ENCODE measurements at places on chromosomes 11 and 22.

- peak; percentile 91 for DNase-seq
Measured at GRCh38 chr11:58616594-58616993, 5.9 kb upstream of the CNTF start.

DNA sequence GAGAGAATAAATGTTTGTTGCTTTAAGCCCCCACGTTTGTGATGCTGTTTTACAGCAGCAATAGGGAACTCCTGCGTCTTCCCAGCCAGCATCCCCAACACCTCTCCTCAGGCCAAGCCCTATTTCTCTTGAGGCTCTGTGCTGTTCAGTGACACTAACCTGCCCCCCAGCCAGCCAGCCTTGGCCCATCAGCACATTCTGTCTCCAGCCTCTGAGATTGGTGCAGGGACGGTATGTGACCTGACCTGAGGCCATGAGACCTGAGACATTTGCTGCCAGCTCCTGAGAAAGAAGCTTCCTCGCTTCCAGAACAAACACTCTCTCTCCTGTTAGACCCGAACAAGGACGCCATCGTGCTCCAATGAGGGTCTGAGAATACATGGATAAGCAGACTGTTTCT, 38.5 kb upstream of the SLC35C1 start:
- no peak for DNase-seq

DNA sequence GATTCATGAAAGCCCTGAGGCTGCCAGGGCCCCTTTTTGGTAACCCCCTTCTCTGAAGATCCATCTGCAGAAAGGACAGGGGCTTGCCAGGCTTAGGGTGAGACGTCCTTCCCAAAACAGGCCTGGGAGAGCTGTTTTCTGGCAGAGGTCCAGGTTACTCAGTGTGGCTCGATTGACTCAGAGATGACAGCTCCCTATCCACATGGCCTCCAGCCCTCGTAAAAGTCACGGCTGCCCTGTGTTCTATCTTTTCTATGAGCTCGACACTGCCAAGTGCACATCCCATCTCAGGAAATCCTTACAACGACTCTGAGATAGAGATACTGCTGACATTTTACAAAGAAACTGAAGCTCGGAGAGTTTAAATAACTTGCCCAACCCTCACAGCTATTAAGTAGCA, 20.4 kb downstream of the ADAMTS8 start:
- DNase-seq: no peak

DNA sequence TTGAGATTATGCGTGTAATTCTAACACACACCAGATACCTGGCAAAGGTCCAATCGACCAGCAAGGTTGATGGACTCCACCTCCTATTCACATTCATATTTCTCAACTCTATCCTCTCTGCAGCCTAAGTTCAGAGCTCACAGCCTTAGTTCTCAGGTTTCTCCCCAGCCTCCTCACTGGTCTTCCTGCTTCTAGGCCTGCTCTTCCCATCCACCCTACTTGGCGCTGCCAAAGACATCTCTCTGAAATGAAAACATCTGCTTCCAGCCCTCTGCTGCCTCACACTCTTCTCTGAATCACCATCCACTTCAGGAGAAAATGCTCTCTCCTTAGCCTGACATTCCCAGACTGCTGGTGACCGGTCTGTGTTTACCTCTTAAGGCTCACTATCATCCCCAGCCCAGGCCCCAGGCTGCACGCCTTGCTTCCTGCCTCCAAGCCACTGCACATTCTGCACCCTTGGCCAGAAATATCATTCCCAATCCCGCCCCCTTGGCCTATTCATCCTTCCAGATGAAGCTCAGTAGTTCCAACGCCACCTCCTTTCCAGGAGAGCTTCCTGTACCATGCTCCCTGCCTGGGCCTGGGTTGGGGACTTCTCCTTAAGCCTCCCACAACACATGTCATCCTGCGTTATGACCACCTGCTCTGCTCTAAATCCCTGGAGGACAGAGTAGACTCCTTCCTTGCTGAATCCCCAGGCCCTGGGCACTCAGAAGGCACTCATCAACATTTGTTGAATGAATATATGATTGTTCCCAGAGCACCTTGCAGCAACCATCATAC, 3.5 kb downstream of the ARRB1 start:
- peak; percentile 93 for DNase-seq

- DNase-seq: no peak
Measured at GRCh38 chr11:64644647-64645275, 53.7 kb downstream of the SLC22A12 start.

DNA sequence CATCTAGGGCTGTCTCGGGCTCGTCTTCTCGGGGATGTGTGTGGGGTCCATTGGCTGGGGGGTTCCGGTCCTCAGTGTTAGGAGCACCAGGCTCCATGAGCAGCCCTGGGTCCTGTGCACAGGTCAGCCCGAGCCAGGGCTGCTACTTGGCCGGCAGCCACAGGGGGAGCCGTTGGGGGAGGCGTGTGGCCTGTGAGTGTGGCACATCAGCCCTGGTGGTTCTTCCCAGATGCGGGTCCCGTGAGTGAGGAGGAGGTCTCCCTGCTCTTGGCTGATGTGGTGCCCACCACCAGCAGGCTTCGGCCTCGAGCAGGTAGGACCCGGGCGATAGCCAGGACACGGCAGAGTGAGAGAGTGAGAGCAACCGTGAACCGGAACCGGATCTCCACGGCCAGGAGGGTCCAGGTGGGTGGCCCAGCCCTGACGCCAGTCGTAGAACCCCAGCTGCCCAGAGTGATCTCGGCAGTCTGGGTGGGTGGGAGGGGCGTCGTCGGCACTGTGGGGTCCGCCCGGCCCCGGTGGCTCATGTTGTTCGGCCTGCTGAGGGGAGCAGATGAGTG, 18.5 kb downstream of the IRF7 start:
- DNase-seq: no peak

- DNase-seq: no peak
Measured at GRCh38 chr11:63709336-63709884, 28.1 kb downstream of the RTN3 start.

GRCh38 chr11:15505155-15505554, 390.4 kb downstream of the INSC start:
- no peak for DNase-seq

DNA sequence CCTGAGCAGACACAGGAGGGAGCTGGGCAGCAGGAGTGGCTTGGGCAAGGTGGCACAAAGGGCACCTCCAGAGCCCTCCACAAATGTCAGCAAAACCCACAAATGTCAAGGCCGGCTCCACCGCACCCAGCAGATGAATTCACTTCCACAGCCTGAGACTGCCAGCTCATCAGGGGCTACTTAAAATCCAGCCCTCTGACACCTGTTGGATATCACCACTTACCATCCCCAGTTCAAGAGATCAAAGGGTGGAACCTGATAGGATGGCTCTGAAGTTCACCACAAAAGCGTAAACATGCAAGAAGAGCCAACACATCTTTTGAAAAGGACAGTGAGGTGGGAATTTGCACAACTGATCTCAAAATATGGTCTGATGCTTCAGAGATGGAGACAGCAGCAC, 168.6 kb upstream of the GRK3 start:
- no peak for DNase-seq

GRCh38 chr11:87712802-87713202, 462.4 kb downstream of the RAB38 start:
- DNase-seq: no peak

GRCh38 chr11:111101881-111102280, 143.6 kb upstream of the POU2AF2 start:
- no peak for DNase-seq

DNA sequence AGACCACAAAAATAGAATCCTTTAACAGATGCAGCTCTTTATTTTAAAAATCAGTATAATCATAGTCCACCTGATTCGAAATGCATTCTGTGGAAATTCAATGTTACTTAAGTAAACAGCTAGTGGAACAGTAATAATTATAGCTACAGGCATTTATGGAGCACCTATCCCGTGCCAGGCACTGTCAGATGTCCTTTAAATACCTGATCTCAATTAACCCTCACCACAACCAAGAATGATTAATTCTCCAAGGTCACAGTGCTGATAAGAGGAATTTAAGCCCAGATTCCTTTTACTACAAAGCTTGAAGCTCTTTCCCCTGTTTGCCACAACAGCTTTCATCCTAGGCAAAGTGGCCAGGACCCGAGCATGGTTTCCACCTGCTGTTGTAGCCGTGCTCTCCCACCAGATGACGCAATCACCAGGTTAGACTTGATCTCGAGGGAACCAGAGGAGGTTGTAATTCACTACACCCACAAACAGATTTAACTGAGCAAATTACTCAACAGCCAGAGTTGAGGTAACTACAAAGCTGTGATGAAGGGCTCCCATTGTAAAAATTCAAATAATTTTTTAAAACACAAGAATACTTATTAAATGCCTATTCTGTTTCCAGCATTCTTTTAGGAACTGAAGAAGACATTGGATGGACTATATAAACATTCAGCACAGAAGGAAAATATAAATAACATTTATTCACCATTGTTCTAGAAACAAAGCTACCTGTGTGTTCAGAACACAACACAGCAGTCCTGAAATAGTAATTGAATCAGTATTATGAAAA, 10.3 kb downstream of the PRDM10 start:
- DNase-seq: no peak

DNA sequence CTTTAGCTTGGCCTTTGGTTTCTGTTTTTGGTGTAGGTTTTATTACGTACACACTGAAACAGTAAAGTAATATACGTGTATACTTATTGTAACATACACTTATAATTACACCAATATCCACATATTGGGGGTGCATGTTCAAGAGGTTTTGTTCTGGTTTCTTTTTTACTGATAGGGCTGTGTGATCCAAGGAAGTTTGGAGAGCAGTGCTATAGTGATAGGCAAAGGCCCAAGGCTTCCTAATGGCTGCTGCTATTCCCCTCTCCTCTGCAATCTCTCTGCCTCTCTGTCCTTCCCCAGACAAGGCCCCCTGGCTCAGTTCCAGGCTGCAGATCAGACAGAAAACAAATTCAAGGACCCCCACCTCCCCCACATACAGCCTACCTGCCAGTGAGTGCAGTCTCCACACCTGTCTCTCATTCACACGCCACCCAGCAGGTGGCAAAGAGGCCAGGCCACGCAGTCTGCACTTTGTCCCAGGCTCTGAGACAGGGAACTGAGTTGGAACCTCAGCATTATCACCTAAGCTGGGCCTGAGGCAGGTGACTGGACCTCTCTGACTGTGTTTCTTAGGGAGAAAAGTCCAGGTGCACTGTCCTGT, 15.1 kb downstream of the TMEM184B start:
- DNase-seq: no peak

DNA sequence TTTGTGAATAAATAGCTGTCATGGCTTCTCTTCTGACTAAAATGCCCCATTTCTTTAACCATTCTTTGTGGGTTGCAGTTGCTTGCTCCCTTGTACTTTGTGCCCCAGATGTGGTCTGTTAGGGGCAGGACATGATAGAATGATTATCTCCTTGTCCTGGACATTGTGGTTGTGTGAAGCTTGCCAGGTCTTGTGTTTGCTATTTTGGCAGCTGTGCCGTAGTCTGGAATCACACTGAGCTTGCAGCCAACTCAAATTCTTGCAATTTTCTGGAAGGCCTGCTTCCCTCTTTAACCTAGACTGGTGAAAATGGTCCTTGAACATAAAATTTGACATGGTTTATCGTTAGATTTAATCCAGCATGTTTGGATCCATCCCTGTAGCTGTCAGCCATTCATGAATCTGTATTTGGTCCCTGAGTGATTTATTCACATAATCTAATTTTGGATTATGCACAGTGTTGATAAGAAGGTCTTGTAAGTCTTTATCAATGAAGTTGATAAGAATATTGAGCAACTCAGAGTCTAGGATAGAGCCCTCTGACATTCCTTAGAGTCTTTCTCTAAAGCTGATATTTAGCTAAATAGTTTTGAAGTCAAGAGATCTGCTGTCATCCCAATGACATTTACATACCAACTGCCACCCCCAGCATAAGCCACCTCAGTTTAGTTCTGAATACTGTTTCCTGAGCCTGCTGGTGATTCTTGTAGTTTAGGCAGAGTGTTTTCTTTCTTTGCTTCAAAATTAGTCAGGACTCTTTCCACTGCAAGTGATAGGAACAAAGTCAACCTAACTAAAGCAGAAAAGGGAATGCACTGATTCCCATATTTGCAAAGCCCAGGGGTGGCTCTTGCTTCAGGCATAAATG, 9.8 kb downstream of the SPON1 start:
- DNase-seq: no peak

- DNase-seq: no peak
Measured at GRCh38 chr11:14904745-14905103, 12.7 kb upstream of the CYP2R1 start.

DNA sequence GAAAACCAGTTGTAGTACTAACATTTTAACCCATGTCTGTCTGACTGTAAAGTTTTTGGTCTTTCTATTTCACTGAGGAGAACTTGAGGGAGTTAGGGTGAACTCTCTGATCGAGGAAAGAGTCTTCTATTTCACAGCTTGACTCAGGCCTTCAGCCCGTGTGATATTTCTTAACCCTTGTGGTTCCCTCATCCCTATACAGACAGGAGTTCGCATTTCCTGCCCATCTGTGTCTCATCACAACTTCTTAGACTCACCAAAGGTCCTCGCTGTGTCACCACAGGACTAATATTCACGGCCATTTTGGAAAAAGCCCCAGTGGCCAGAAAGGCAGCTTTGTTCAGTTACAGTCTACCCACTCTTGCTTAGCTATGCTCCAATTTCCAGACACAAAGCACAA, 172.8 kb downstream of the FAM181B start:
- no peak for DNase-seq

GRCh38 chr22:48895831-48896765, 931.6 kb downstream of the BRD1 start:
- DNase-seq: no peak

DNA sequence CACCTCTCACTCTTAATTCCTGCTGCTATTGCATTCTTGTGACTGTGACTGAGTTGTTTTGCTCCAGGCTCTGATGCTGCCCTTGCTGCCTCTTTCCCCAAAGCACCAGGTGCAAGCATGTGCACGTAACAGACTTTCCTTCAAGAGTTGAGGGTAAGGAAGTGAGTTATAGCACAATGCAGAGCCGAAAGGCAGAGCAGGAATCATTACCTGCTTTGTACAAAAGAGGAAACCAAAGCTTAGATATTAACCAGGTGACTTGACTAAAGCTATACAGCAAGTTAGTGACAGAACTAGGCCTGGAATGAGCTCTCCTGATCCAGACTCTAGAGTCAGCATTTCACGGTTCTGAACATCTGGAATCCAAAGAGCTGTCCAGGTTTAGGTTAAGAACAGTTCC, 33.6 kb downstream of the NEU3 start:
- no peak for DNase-seq

DNA sequence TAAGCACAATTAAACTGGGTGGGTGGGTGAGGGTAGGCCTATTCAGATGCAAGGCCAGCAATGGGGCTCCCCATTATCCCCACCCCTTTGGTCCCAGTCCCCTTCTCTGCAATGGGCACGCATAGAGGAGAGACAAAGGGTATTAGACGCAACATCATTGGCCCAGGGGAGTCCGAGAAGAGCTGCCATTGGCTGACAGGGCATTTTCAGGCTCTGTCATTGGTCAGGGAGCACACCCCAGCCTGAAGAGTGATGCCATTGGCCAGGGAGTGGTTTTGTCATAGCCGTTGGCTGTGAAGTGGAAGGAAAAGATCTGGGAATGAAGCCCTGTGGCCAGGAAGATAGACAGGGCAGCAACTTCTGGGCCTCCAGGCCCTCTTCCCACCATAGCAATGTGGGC, 2.8 kb upstream of the TRIM3 start:
- no peak for DNase-seq

- DNase-seq: no peak
Measured at GRCh38 chr11:6646918-6647679, 8.5 kb downstream of the DCHS1 start.

GRCh38 chr11:27612932-27613880, 87.0 kb downstream of the BDNF start:
- peak; percentile 11 for DNase-seq
